ENCODE measurements at places on chromosomes 6 and 20. TPM values are rescaled to one million over a fixed set of nuclear protein-coding genes. Genes with fewer than 3 reads are reported as not detected.

SOX18 gene
- 0.43 TPM for total RNA-seq

CDSN gene
- not detected for total RNA-seq

REM1 gene
- not detected for total RNA-seq

LY6G5C gene
- total RNA-seq, result 0.66 TPM

GTSF1L gene
- total RNA-seq, result not detected
